Stimulated activated naive CD4-positive, alpha-beta T cell treated with Interleukin-2 at 50 U/mL for 16 hours (primary cell): ENCODE measurements at places on chromosomes 2 and 18.

DNA sequence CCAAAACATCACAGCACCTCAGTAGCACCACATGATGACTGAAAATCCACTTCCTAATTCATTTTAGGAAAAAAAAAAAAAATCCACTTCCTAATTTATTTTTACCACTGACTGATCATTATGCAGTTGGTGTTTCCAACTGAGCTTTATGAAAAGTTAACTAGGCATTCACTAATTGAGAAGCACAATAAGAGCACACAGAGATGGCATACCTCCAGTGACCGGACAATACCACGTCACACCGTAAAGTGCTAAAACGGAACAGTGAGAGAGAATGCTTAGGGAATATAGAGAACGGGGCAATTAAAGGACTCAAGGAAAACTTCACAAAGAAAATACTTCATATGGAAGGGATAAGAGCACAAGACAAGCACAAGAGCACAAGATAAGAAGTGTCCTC lies 212.5 kb downstream of the NBAS start:
- DNase-seq: no peak

DNA sequence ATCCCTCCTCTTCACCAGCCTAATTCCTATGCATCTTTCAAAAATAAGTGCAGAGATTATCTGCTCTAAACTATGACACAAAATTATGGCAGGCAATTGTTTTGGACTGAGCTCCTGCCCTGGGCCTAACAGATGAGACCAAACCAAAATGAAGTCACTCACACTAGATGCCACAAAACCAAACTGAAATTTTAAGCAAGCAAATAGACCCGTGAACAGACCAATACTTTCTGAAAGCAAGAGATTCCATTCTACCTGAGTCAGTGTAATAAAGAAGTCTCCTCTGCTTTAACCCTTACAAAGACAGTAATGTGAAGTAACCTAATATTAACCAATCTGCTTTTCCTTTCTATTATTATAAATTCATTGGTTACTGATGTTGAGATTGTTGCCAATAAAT lies 84.3 kb downstream of the RIT2 start:
- no peak for DNase-seq

GRCh38 chr18:26746826-26747475 lies 118.6 kb downstream of the AQP4 start:
- DNase-seq: no peak

GRCh38 chr18:10524507-10525370 lies 1.1 kb upstream of the NAPG start:
- peak; percentile 5 for DNase-seq

- DNase-seq: no peak
These were observed 555.0 kb upstream of the CHAC2 start for GRCh38 chr2:53212576-53212975.

- DNase-seq: peak; percentile 27
These were observed 7.4 kb upstream of the MOB1A start for GRCh38 chr2:74186038-74186437.

GRCh38 chr2:175786471-175787124 lies 215.5 kb downstream of the LNPK start:
- no peak for DNase-seq

GRCh38 chr18:33282142-33282541 lies 158.4 kb downstream of the CCDC178 start:
- no peak for DNase-seq

DNA sequence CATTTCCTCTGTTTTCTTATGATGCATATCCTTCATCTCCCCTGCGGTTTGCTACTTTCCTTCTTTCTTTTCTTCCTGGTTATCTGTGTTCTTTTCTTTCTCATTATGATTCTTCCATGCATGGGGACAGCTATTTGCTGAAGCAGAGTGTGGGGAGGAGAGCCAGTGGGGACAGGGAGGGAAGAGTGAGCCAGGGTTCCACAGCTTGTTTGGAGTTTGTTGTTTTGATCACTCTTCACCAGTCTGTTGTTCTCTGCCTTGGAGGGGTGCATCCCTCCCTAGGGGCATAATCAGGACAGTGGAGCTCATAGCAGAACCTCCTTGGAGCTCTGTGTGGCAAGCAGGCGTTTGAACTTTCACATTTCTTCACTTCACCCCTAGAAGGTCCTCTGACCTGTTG lies 68.0 kb downstream of the ADAM23 start:
- no peak for DNase-seq

GRCh38 chr18:54330768-54331548 lies 26.7 kb downstream of the STARD6 start:
- no peak for DNase-seq

- DNase-seq: no peak
These were observed 337.7 kb downstream of the ALK start for GRCh38 chr2:29583548-29584156.

- DNase-seq: no peak
These were observed 2.2 kb upstream of the BCL2L11 start for GRCh38 chr2:111118481-111118980.

DNA sequence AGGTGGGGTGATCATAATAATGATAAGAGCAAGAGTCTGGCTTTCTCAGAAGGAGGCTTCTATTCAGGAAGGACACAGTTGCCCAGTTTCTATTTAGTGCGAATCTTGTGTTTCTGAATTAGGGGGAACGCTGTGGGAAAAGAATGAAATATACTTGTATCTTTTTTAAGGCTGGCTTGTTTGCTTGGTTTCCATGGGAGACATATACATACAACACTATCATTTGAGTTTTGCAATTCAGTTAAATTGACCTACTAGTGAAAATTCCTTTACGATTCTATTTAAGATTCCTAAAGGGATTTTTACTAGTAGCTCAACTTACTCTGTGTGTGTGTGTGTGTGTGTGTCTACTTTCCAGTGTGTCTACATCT lies 24.7 kb upstream of the ANKRD62 start:
- no peak for DNase-seq

DNA sequence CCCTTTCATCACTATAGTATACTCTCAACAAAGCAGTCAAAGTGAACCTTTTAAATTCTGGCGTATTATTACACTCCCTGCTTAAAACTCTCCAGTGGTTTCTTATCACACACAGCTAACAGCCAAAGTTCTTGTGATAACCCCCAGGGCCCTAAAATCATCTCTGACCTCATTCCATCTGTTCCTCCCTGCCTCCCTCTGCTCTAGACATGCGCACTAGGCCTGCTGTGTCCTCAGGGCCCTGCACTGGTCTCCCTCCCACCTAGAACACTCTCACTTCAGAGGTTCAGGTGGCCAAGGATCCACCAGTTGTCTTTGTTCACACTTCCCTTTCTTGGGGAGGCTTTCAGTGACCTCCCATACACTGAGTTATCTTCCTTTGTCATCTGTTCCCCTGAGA lies 603.4 kb downstream of the DSC3 start:
- no peak for DNase-seq

DNA sequence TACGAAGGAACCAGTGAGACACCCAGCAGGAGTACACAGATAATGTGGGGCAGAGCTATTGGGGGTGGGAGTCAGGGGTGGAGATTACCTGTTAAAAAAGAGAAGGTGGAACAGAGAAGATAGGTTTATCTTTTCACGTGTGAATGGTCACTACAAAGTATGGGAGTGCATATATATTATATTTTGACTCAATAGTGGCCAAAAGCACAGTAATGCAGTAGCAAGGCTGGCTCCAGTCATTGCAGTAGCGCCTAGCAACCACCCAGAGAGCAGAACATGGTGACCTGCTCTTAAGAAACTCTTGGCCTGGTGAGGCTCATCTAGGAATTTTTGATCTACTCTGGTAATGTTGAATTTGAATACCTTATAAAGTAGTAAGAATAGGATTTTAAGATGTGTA lies 1.0 kb downstream of the IMPACT start:
- no peak for DNase-seq

GRCh38 chr2:182827182-182827879 lies 39.1 kb downstream of the FRZB start:
- DNase-seq: no peak

GRCh38 chr2:46362667-46363012 lies 65.4 kb downstream of the EPAS1 start:
- no peak for DNase-seq

DNA sequence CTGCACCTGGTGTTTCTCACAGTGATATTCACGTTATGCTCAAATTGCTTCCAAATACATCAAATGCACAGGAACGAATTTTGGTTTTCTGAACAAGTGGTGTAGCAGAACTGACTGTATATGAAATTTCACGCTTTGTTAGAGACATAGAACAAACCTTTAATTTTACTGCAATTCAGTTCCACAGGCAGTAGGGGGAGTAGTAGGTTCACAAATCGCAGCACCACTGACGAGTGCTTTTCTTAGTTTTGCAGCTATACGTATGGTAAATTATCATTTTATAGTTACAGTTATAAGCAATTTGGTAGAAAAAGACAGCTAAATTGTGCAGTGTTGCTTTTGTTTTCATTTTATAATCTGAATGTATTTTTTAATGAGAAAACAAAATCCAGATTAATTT lies 113.3 kb downstream of the KIAA1328 start:
- DNase-seq: no peak

DNA sequence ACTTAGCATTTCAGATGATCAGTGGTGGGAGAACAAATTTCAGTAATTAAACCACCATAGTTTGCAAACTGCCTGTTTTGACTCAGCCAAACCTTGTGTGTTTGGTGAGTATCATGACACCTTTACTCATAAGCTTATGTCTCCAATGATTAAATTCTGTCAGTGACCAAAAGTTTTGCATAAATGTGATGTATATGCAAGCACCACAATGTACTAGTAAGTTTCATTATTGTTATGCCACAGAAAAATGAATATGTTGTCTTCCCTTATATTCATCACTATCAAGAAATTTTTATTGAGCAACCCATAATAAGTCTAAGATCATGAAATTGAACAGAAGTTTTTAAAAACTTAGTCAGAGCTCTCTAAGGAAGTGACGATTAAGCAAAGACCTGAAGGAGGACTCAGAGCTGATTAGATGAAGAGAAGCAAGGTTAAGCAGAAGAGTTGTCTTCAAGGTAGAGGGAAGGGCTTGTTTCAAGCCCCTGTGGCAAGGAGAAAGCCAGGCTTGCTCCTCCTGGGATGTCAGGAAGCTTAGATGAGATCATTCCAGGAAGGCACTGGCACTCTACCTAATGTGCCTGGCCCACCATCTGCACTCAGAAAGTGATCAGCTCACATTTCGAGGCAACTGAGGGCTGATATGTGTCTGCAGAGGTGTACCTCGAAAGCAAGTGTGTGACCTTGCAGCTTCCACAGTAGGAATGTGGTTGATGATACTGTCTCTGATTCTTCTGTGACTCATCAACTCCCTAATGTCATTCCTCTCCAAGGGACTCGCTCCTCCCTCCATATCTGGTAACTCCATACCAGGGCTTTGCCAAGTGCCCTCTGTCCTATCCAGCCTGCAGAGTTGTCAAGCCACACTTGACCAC lies 54.7 kb downstream of the KCTD18 start:
- no peak for DNase-seq

- no peak for DNase-seq
These were observed 39.3 kb upstream of the CREB1 start for GRCh38 chr2:207490441-207490840.

DNA sequence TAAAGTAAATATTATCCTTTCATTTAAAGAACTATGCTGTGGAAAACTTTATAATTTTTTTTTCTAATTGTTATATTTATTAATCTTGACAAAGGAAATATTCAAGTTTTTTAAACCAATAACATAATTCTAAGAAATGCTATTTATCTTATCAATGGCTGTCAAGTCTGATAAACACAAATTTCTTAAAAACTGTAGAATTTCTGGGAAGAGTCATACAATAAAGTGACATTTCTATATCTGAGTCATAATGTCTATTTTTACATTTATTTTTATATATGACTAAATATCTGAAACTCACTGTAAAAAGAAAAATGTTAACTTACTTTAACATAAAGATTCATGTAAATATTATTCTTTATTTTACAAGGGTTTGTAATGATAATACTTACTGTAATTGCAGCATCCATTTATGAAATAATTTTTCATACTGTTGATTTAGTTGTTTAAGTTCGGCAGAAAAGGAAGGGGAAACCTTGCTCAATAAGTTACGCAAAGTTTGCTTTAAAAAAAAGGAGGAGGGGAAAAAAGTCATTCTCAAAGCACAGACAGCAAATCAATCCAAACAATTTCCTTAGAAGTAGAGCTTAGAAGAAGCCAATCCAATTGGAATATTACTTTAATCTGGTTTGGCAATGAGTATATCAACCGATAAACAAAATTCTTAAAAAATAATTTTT lies 32.4 kb downstream of the ORC2 start:
- DNase-seq: no peak

- no peak for DNase-seq
These were observed 298.5 kb downstream of the ZNF521 start for GRCh38 chr18:25053466-25053865.

DNA sequence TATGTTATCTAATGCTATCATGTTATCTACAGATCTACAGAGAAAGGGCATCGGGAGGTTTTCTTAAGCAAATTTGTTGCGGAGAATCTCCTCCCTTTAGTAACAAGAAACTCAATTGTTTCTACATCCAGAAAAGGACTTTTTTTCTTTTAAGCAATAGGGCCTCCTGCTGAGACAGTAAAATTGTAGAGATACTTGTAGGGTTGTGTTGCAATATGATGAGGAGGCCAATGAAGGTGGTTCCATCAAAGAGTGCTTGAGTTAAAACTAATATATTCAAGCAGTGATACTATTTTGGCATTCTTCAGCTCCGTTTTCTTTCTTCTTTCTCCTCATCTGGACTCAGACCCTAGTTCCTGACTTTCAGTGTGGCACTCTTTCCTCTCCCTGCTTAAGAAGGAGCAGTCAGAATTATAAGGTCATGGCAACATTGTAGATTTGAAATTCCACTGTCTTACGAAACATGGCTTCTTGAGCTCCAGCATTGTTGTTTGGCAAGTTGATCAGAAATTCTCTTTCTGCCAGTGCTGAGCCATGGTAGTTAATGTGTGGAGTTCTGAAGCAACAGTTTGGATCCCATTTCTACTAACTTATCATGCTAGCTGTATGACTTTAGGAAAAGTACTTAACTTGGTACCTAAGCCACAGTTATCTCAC lies 202.0 kb upstream of the SLC14A2 start:
- DNase-seq: no peak
